ENCODE measurements at places on chromosomes 4 and X.

DNA sequence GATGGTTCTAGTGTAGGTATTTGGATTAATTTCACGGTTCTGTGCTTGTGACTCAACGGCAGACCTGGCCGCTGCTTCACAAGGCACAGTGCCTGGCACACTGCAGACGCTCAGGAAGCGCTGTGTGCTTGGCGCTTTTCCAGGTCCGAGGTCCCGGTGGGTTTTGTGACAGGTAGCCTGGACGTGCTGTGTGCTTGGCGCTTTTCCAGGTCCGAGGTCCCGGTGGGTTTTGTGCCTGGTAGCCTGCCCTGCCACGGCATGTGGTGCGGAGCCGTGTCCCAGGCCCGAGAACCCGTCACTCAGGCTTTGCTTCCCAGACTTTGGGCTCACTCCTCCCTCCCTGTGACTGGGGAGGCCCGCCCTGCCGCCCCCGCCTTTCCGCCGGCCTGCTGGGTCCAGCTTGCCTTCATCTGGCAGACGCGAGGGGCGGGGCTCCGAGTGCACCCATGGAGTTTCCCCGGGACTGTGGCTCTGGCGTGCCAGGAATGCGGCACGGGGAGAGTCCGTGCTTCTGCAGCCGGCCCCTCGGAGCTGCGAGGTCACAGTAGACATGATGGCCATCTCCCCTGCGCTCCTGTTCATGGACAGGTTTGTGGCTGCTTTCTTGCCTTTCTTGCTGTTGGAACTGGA, 44.2 kb downstream of the TBC1D14 start:
- DNase-seq, result no peak

DNA sequence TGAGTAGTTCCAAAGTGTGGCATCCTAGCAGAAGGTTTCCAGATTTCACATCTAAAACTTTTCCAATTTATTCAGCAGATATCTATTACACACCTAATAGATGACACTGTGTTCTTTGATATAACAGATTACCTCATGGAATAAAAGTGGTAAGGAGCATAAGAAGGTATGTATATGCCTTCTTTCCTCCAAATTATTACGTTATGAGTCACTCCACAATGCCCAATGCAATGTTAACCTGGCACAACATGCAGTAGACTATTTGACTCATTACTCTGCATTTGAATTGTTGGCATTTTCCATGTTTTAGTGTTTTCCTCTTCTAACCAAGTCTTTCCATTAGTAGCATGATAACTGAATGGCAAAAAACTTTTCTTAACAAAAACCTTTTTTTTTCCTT, 383.6 kb downstream of the ADGRL3 start:
- DNase-seq, result no peak

DNA sequence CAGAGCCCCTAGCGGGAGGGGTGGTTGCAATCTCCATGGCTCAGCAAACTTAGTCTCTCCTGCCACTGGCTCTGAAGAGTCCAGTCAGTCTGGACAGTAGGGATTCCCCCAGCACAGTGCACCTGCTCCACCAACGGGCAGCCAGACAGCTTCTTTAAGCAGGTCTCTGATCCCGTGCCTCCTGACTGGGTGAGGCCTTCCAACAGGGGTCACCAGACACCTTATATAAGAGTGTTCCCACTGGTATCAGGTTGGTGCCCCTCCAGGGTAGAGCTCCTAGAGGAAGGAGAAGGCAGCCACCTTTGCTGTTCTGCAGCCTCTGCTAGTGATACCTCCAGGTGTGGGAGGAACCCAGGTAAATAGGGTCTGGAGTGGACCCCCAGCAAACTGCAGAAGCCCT, 1393.4 kb downstream of the STIM2 start:
- no peak for DNase-seq

- DNase-seq, result no peak
These were observed 168.5 kb upstream of the PCDH18 start for GRCh38 chr4:137700751-137701150.

GRCh38 chr4:85747882-85748491, 273.0 kb downstream of the ARHGAP24 start:
- DNase-seq, result no peak

DNA sequence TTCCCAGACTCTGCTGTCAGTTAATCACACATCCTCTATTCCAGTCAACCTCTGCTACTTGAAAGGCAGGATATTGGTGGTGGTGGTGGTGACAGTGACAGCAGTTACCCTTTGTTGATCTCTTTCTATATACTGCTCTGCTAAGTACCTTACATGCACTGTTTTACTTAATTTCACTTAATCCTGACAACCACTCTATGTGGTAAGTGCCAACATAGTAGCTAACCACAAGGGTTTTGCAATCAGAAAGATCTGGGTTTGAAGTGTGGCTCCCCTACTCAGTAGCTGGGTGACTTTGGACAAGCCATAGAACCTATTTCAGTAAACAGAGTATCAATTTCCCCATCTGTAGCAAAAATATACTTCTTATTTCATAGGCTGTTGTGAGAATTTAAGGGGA, 24.2 kb upstream of the F9 start:
- DNase-seq, result no peak

DNA sequence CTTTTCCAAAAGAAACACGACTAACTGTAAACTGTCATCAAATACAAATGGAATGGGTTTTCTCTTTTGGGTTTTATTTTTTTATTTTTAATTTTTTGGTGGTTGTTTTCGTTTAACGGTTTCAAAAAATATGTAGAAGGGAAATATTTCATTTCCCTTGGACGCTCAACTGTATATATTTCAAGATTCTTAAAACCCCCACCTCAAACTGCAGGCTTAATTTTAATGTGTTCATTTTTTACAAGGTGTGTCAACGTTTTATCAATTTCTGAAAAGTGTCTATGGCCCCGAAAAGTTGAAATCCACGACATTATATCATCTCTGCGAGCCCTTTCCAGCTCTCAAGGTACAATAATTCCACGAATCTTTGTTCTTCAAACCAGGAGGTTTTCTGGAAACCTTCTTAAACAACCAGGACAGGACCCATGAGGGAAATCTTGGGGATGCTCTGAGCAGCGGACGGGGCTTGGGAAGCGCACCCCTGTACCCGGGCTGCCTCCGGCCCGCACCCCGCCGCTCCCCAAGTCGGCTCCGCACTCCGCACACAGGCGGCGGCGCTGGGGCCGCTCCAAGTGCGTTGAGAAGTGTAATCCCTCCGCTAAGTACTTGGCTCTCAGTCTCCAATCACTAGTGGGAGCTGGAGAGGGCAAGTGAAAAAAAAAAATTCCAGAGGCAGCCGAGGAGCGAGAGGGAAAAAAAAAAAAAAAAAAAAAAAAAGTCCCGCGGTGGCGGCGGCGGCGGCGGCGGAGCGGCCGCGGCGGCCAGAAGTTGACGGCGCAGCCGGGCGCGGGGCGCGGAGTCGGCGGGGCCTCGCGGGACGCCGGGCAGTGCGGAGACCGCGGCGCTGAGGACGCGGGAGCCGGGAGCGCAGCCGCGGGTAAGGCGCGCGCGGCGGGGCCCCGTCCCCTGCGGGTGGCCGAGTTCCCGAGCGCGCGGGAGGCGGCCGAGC, at the start of gene BMPR1B:
BMPR1B (plus strand) TSS at position 764 of the 949 bp plus-strand sequence. CDS start 346,470 bp downstream, outside the sequence.
- no peak for DNase-seq

- no peak for DNase-seq
These were observed 96.2 kb upstream of the KLHL13 start for GRCh38 chrX:118212817-118213183.

GRCh38 chr4:39591290-39591689, 47.4 kb downstream of the SMIM14 start:
- DNase-seq, result no peak

- no peak for DNase-seq
These were observed 295.3 kb upstream of the CTSO start for GRCh38 chr4:156248917-156249316.

GRCh38 chr4:40214038-40214437, 17.2 kb downstream of the RHOH start:
- no peak for DNase-seq

Data from stimulated activated CD8-positive, alpha-beta memory T cell treated with anti-CD3 and anti-CD28 coated beads, Interleukin-4, amount 100 ng/mL, for 4 hours (primary cell).